ENCODE measurements at places on chromosomes 1 and 21. TPM values are rescaled to one million over a fixed set of nuclear protein-coding genes. Genes with fewer than 3 reads are reported as not detected.

The GIPC2 gene
- total RNA-seq = 0.38 TPM

The SHE gene
- under 0.01 TPM for total RNA-seq

The RGS16 gene
- 3.7 TPM for total RNA-seq

The OR10Z1 gene
- not detected for total RNA-seq

The CD1C gene
- not detected for total RNA-seq

The CLCA4 gene
- 45.8 TPM for total RNA-seq

The C1orf94 gene
- not detected for total RNA-seq

The PRRX1 gene
- total RNA-seq = not detected

The PTPN22 gene
- 0.26 TPM for total RNA-seq

The TEDDM1 gene
- not detected for total RNA-seq

The CROCC gene
- total RNA-seq = 20.3 TPM

The GJA8 gene
- total RNA-seq = not detected

The UBE2U gene
- total RNA-seq = not detected

The FCGR1A gene
- not detected for total RNA-seq

The SAMSN1 gene
- not detected for total RNA-seq

The RAB7B gene
- total RNA-seq = 4.9 TPM

The GPR3 gene
- total RNA-seq = not detected

The DMRTB1 gene
- total RNA-seq = not detected

The ATF6 gene
- total RNA-seq = 31.5 TPM

The IVL gene
- 1.6 TPM for total RNA-seq

The AGT gene
- total RNA-seq = not detected

The SLC22A15 gene
- 22.6 TPM for total RNA-seq

The KANK4 gene
- 0.13 TPM for total RNA-seq

The WDR64 gene
- not detected for total RNA-seq

The SHISAL2A gene
- total RNA-seq = not detected

The HSF2BP gene
- total RNA-seq = 5.8 TPM

The TNFSF4 gene
- total RNA-seq = 0.13 TPM

The SV2A gene
- total RNA-seq = 1.1 TPM

The BRINP2 gene
- total RNA-seq = not detected

The VAV3 gene
- total RNA-seq = 10.5 TPM

The ARHGAP30 gene
- 3.1 TPM for total RNA-seq

The SH2D1B gene
- total RNA-seq = 0.13 TPM

The IL19 gene
- not detected for total RNA-seq

The MPL gene
- not detected for total RNA-seq

The MEX3A gene
- 0.53 TPM for total RNA-seq

The ST6GALNAC5 gene
- total RNA-seq = 0.26 TPM

The RAD54L gene
- total RNA-seq = 0.26 TPM

The PSEN2 gene
- 20.3 TPM for total RNA-seq

The TMPRSS3 gene
- not detected for total RNA-seq

The TSPAN1 gene
- 49.4 TPM for total RNA-seq

The RHEX gene
- total RNA-seq = not detected

The APCS gene
- not detected for total RNA-seq

The KIF17 gene
- 1.0 TPM for total RNA-seq

The KCNJ10 gene
- not detected for total RNA-seq

The GOLT1A gene
- total RNA-seq = 1.8 TPM

The EFCAB7 gene
- total RNA-seq = 3.2 TPM

The CFAP107 gene
- not detected for total RNA-seq

The FCMR gene
- 0.38 TPM for total RNA-seq

The NUF2 gene
- total RNA-seq = 0.79 TPM

The RGS5 gene
- 6.0 TPM for total RNA-seq

The ZNF697 gene
- 5.5 TPM for total RNA-seq

The WNT3A gene
- not detected for total RNA-seq

The VASH2 gene
- total RNA-seq = not detected

The C8A gene
- not detected for total RNA-seq

The F11R gene
- total RNA-seq = 280 TPM

Data from bronchial epithelial cell (primary cell).